Naive thymus-derived CD8-positive, alpha-beta T cell (primary cell): ENCODE measurements at places on chromosomes 11 and 22. TPM values are rescaled to one million over a fixed set of nuclear protein-coding genes. Genes with fewer than 3 reads are reported as not detected.

GRCh38 chr22:32509045-32509444 is 34.4 kb downstream of the FBXO7 start:
- H3K27me3 ChIP-seq = no peaks in the 10 kb centered on the region
- no peaks in the 10 kb centered on the region for H3K4me1 ChIP-seq
- H3K36me3 ChIP-seq = peaks cover 12% of the 10 kb centered on the region
- no peak overlapping the region for H3K27ac ChIP-seq

DNA sequence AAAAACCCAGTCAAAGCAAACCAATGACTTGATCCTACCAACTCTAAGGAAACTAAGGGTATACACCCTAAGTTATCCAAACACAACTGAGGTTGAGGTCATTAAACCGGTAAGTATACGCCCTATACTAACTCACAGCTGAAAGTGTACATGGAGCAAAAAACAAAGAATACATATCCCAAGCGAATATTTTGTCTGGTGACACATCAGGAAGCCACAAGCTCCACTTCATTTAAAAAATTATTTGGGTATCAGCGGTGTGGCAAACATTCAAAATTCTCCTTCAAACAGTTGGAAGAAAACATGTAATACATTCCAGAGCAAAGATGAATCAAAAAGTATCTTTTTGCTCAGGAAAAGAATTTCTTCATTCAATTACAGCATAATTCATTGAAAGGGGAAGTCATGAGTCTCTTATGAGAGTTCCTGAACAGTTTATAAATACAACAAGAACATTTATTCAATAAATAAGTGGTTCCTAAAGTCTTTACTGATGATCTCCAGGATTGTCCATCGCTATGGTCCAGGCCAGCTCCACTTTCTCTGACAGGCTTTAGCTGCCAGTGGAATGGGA is 4.5 kb upstream of the JAML start:
- peaks cover 15% of the 10 kb centered on the region for H3K4me1 ChIP-seq
- H3K4me3 ChIP-seq = peak overlapping the region; percentile 59
- peaks cover 15% of the 10 kb centered on the region for H3K36me3 ChIP-seq
- no peak overlapping the region for H3K27ac ChIP-seq
- no peak for DNase-seq

DNA sequence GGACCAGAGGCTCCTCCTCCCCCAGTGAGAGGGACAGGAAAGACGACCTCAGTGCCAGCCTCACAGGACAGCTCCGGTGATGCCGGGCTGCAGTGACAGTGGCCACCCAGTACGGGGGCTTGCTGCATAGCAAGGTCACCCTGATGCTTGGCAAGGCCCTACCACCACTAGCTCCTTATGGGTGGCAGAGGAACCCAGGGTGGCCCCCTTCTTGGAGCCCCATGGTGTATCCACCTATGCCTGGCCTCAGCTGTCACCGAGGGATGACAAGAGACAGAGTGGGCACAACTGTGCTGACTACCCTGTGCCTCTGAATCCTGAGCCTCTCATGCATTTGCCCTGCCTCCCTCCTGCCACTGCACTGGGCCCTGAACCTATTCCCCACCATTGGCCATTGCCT is 809.2 kb downstream of the TBC1D22A start:
- no peak overlapping the region for H3K27ac ChIP-seq
- H3K4me3 ChIP-seq = no peak overlapping the region
- no peaks in the 10 kb centered on the region for H3K4me1 ChIP-seq

- DNase-seq = no peak
- no peak overlapping the region for H3K27ac ChIP-seq
- H3K4me1 ChIP-seq = no peaks in the 10 kb centered on the region
- no peak overlapping the region for H3K4me3 ChIP-seq
- peaks cover 29% of the 10 kb centered on the region for H3K27me3 ChIP-seq
Observed at GRCh38 chr11:46160100-46160499, 38.8 kb upstream of the PHF21A start.

DNA sequence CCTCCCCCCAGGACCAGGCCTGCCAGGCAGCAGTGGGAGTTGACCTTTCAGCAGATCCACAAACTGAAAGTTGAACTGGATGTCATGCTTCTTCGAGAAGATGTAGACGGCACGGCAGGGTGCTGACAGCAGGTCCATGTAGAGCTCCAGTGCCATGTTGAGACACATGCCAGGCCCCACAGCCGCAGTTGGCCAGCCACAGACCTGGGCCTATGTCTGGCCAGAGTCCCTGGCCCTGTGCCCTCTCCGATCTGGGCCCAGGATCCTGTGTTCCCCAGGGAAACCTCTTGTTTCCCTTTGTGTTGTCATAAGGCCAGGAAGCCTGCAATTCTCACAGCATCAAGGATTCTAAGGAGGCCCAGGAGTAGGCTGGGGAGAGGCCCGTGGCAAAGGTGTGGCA is at the start of gene GSTT4:
Gene GSTT4, minus strand, starts transcription at position 253 of the 400 bp plus-strand sequence. Its CDS starts 97 bp downstream, at position 156.
- H3K27ac ChIP-seq = no peak within 1 kb of the TSS
- DNase-seq = no peak
- H3K4me1 ChIP-seq = peaks cover 4% of the 10 kb centered on the region
- H3K4me3 ChIP-seq = no peak within 1 kb of the TSS
- H3K27me3 ChIP-seq = no peaks in the 10 kb centered on the region
- H3K36me3 ChIP-seq = no peaks in the 10 kb centered on the region

DNA sequence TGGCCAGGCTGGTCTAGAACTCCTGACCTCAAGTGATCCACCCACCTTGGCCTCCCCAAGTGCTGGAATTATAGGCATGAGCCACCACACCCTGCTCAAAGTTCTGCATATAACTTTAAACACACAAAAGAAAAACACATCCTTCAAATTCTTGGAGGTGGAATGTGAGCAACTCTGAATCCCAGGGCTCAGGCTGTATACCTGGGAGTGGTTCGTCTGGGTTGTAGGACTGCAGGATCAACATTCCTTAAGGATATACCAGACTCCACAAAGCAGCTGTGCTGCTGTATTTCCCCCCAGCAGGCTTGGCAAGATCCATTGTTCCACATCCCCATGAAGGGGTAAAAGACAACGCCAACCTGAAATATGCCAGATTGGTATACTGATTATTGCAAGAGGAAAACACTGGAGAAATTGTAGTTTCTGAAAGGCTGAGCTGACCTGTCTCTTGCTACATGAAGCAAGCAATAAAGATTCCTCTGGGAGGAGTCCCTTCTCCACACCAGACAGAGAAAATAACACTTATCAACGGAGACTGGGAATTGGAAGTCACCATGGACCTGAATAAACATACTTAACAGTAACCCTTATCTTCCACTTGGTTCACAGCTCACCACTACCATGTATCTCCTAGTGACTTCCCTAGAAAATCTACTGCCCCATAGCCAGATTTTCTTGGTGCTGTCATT is 12.2 kb upstream of the RPS3 start:
- no peak overlapping the region for H3K4me3 ChIP-seq
- no peaks in the 10 kb centered on the region for H3K27me3 ChIP-seq
- peaks cover 20% of the 10 kb centered on the region for H3K4me1 ChIP-seq
- H3K27ac ChIP-seq = no peak overlapping the region

DNA sequence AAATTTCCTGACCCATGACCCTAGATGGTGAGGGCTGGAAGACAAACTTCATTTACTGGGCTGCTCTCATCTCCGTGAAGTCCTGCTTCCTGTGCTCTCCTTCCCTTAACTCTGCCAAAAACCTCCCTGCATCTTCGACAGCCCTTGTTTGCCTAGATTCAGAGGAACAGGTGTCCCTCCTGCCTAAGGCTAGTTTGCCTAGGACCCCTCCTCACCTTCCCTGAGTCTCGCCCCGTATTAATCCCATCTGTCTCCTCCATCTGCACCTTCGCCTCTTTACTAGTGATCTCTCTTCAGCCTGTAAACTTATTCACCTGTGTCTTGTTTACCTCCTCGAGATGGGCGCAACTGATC is 33.1 kb downstream of the EIF3F start:
- peaks cover 23% of the 10 kb centered on the region for H3K27me3 ChIP-seq
- peaks cover 13% of the 10 kb centered on the region for H3K4me1 ChIP-seq
- H3K27ac ChIP-seq = peak overlapping the region; percentile 89

DNA sequence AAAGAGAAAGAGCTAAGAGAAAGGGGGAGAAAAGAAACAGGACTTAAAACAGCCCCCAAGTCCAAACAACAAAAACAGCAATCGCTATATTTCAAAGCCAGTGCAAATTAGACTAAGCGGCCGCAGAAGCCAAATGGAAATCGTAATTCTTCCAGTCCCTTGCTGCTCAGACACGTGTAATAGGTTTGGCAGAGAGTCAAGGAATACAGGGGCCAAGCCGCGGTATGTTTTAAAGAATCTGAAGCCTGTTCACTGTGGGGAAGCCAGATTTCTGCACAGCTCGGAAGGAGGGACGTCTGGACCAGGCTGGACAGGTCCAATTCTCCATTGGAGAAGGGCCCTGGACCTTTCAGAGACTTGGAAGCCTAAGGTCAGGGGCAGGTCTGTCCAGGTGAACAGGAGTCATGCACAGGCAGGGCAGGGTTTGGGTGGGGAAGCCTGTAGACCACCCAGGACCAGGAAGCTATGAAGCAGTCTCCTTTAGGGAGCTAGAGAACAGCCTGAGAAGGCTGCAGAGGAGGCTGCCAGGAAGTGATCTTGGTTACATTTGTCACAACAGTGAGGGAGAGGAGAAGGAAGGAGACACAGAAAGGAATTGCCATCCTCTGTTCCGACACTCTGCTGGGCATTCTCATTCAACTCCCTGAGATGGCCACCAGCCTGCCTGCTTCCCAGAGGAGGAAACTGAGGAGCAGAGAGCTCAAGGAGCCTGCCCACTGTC is 265.5 kb upstream of the ISX start:
- H3K27me3 ChIP-seq = peaks cover 32% of the 10 kb centered on the region
- no peaks in the 10 kb centered on the region for H3K4me1 ChIP-seq
- no peak for DNase-seq
- H3K27ac ChIP-seq = no peak overlapping the region
- H3K36me3 ChIP-seq = no peaks in the 10 kb centered on the region

DNA sequence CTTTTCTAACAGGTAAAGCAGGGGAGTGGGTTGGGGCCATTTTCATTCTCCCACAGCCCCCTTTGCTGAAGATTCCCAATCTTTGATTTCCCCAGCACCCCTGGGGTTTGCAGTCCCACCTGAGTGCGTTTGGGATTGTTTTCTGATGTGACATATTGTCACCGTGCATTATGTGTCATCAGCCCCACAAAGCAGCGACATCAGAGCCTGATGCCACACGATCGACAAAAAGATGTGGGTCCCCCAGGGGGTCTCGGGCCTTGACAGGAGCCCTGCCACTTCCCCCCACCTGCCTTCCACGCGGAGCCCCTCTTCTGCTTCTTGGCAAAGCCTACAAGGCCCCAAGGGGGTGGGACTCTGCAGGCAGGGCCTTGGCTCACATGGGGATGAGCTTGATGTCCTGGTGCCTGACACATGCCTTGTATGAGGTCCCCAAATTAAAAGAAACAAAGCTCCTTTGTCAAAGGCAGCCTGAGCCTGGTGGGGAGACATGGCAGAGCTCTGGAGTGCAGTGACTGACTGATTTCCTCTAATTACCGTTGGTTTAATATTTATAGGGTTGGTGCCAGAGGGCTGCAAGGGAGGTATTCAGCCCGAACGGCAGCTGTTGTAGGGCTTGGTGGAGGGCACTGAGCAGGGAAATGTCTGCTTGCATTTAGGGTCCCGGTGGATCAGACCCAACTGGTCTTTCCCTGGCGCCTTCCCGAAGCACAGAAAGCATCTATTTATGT is 149.2 kb downstream of the MIAT start:
- no peak for DNase-seq
- no peaks in the 10 kb centered on the region for H3K27me3 ChIP-seq
- H3K36me3 ChIP-seq = peaks cover 4% of the 10 kb centered on the region
- H3K4me3 ChIP-seq = no peak overlapping the region

- no peak for DNase-seq
- H3K27me3 ChIP-seq = peaks cover 3% of the 10 kb centered on the region
- no peaks in the 10 kb centered on the region for H3K36me3 ChIP-seq
- no peak overlapping the region for H3K4me3 ChIP-seq
- H3K4me1 ChIP-seq = no peaks in the 10 kb centered on the region
Observed at GRCh38 chr11:1906181-1906580, 13.3 kb upstream of the TNNT3 start.

- no peaks in the 10 kb centered on the region for H3K27me3 ChIP-seq
- H3K4me1 ChIP-seq = peaks cover 5% of the 10 kb centered on the region
- DNase-seq = no peak
- no peaks in the 10 kb centered on the region for H3K36me3 ChIP-seq
- H3K27ac ChIP-seq = no peak overlapping the region
Observed at GRCh38 chr11:86508604-86509587, 134.2 kb downstream of the CCDC81 start.

- no peak overlapping the region for H3K4me3 ChIP-seq
- H3K36me3 ChIP-seq = no peaks in the 10 kb centered on the region
- no peak overlapping the region for H3K27ac ChIP-seq
- DNase-seq = peak; percentile 58
Observed at GRCh38 chr11:1628506-1629325, 859 bp upstream of the KRTAP5-5 start.

GRCh38 chr11:9732453-9732852 is 68.6 kb downstream of the SWAP70 start:
- no peak overlapping the region for H3K4me3 ChIP-seq
- DNase-seq = no peak
- H3K36me3 ChIP-seq = peaks cover 24% of the 10 kb centered on the region
- no peaks in the 10 kb centered on the region for H3K4me1 ChIP-seq
- H3K27me3 ChIP-seq = no peaks in the 10 kb centered on the region

DNA sequence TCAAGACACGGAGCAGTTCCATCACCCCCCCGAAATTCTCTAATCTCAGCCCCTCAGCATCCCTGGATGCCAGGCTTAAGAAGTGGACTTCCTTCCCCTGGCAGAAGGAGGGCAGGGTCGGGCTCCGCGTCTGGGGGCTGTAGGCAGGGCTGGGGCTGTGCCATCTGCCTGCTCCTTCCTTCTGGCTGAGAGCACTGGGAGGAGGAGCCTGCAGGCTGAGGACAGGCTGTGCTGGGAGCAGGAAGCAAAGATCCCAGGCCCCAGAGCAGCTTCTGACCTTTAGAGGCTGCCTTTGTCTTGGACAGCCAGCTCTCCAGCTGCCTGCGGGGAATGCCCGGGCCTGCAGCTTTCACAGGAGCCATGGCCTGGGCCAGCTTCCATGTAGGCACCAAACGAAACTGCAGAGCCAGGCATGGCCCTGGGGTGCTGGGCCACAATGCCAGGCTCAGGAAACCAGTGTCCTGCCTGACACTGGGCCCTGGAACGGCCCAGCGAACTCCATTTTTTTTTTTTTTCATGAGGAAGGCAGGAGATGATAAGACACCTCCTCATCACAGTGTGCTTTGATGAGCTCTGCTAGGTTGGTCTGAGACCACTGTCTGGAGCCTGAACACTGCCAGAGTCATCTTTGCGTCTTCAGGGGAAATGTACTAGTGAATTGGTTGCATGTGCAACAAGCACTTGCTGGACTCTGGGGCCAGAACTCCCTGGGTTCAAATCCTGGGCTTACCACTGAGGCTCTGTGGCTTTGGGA is 67.9 kb downstream of the MCM5 start:
- peaks cover 1% of the 10 kb centered on the region for H3K4me1 ChIP-seq
- no peak overlapping the region for H3K27ac ChIP-seq
- H3K4me3 ChIP-seq = no peak overlapping the region
- no peak for DNase-seq
- no peaks in the 10 kb centered on the region for H3K27me3 ChIP-seq
- H3K36me3 ChIP-seq = peaks cover 6% of the 10 kb centered on the region

- H3K27ac ChIP-seq = peak overlapping the region; percentile 91
- peaks cover 7% of the 10 kb centered on the region for H3K4me1 ChIP-seq
- H3K36me3 ChIP-seq = no peaks in the 10 kb centered on the region
- H3K27me3 ChIP-seq = peaks cover 14% of the 10 kb centered on the region
- peak overlapping the region; percentile 95 for H3K4me3 ChIP-seq
Observed at GRCh38 chr22:30694171-30694639, 469 bp upstream of the OSBP2 start.

EFCAB6 gene
- total RNA-seq = 0.58 TPM

AGBL2 gene
- total RNA-seq = 12.1 TPM

CENPM gene
- total RNA-seq = 3.2 TPM

ELFN2 gene
- total RNA-seq = 0.88 TPM

YPEL4 gene
- total RNA-seq = 12.9 TPM

TRIM48 gene
- total RNA-seq = not detected
